ENCODE measurements at places on chromosomes 7 and 10. TPM values are rescaled to one million over a fixed set of nuclear protein-coding genes. Genes with fewer than 3 reads are reported as not detected.

DNA sequence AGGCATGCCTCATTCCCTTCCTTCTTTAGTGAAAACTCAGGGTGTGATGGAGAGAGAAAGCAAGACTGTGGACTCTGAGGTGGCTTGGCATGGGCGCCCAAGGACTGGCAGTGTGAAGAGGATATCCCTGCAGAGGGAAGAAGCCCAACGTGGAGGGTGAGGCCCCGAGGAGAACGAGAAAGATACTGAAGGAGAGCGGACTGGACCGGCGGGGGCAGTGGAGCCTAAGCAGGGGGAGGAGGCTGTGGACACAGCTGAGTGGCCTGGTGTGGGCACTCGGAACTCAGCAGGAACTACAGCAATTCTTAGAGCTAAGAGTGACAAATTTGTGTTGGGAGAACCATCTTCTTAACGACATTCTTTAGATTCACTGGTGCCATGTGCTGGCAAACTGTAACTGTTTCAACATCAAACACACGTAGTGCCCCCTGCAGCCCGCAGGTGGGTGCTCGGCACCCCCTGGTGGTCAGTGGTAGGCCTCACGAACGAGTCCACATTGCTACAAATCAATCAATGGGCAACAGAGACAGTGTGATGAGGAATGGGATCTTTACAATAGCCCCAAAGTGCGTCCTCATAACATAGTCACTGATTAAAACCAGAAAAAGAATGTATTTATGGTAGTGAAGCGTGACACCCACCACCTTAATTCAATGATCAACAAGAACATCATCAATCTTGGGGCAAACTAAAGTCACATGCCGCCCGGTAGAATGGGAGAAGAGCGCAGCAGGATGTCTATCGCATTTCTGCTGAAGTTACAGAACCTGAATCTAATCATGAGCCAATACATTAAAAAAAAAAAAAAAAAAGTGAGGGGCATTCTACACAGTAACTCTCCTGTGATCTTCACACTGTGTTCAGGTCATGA lies 2.0 kb upstream of the SFTPA1 start:
- DNase-seq, result peak; percentile 45

- DNase-seq, result no peak
Measured at GRCh38 chr7:119482209-119482608, 790.8 kb upstream of the KCND2 start.

- DNase-seq, result no peak
Measured at GRCh38 chr10:86707505-86707904, 39.2 kb downstream of the LDB3 start.

- DNase-seq, result no peak
Measured at GRCh38 chr7:14717169-14717568, 185.4 kb downstream of the DGKB start.

DNA sequence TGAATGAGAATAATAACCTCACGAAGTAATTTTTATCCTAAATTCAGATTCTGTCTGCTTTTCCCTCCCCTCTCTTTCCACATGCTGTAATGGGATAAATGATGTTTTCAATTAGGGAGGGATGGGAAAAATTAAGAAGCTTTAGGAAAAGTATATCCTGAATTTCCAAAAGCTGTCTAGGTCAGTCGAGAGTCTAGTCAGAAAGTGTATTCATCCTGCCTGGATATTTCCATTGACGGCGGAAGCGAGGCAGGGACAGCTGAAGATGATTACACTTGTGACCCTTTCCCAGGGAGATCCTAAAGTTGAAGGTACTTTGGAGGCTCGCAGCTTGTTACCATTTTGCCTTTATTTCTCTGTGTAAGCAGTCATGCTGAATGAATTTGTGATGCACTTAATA lies 204.1 kb downstream of the ZNF365 start:
- DNase-seq, result no peak

- DNase-seq, result peak; percentile 93
Measured at GRCh38 chr10:73940634-73941221, 29.8 kb downstream of the PLAU start.

Gene NPY
- 13.3 TPM for total RNA-seq

Gene ANTXRL
- total RNA-seq, result not detected

DNA sequence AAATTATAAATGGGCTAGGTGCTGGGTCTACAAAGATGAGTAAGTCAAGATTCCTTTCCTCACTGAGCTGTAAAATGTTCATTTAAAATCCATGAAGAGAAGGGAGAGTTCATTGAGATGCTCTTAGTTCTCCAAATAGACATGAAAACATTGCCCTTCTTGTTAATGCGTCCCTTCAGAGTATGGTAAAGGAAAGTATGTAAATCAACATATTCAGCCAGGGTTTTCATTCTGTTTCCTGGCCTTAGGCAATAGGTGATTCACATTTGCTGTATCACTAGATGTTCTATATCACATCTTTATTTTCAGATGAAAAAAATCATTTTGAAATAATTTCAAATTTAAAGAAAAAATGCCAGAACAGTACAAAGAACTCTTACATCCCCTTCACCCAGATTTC lies 5.4 kb downstream of the ANKIB1 start:
- DNase-seq, result no peak

Gene SLC26A5
- total RNA-seq, result not detected

DNA sequence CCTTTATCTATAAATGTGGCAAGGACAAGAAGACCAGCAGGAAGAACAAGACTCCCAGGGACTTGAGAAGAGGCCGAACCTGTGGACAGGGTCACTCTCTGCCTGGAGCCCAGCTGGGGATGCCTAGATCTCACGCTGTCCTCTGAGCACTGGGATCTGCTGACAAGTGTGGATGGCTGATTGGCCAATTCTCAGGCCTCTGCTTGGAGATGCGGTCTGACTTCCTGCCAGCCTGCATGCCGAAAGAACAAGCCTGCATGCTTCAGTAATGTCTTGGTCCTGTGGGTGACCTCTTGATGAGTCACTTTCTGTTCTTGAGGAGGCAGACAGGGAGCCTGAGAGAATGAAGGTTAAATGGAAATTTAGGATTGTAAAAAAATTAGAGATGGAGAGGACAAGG lies 84.7 kb downstream of the TMEM178B start:
- DNase-seq, result no peak

DNA sequence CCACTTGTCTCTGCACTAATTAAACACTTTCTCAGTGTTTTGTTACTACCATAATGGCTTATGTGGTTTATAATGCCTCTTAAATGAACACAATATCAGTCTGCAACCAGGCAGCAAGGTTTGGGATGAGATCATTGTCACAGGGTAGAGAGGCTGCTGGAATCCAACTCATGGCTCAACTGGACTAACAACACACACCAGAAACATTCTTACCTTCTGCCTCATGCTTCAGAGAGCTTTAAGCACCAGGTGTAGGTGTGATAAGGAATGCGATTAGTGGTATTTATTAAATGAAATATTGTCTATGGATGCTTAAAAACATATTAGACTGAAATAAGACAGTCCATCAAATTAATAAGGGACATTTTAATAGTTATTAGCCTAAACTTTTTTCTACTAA lies 25.4 kb downstream of the PTF1A start:
- no peak for DNase-seq

Gene LMTK2
- 49.4 TPM for total RNA-seq

Gene CYP2E1
- 13.2 TPM for total RNA-seq
